NCI-H2227 treated with DMSO at 0.1 percent for 48 hours (cell line): ENCODE measurements at places on chromosomes 12 and 14.

GRCh38 chr14:29773990-29774389 lies 153.7 kb downstream of the PRKD1 start:
- DNase-seq: no peak

DNA sequence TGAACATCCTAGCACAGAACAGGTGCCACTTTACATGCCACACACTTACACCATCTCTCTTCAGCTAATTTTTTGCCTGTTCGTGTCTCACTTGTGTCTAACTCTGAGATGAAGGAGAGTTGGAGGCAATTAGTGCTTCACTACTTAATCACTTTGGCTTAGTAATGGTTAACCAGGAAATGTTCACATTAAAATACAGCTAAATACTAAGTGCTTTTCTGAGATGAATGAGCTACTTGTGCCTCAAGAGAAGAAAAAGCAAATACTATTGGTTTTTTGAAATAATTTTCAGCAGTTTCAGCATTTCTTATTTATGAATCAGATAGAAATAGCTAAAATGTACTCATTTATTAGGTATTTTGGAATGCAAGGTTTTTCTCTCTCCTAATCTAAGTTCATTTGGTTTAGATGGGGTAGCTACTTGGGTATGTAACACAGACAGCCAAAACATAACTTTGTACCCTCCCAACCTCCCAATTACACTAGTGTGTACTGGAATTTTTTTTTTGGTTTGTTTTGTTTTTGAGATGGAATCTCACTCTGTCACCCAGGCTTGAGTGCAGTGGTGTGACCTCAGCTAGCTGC lies 1474.1 kb upstream of the SEL1L start:
- DNase-seq: no peak

GRCh38 chr12:76383988-76384387 lies 35.8 kb upstream of the BBS10 start:
- DNase-seq: no peak

DNA sequence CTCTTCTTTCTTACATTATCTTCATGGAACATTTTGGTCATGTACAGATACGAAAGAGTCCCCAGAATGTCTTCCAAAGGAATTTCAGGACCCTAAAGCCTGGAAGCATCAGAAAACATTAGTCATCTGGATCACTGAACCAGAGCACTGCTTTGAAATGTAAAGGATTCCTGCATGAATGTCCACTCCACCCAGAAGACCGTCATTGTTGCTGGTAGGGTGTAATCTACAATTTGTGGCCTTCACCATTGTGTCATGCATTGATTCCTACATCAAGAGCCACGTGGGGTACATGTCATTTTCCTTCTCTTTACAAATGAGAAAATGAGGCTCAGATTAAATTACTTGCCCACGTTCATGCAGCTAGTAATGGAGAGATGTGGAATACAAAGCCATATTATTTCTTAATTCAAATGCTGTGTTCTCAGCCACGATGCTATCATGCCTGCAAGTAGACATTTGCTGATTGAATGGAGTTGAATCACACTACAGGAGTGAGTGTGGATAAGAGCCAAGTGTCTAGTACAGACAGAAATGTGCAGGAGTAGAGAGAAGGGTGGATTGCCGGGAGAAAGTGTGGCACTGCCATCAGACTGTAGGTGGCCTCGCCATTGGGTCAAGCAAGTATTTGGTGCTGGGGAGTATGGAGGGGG lies 231.2 kb downstream of the C12orf75 start:
- DNase-seq: peak; percentile 2

DNA sequence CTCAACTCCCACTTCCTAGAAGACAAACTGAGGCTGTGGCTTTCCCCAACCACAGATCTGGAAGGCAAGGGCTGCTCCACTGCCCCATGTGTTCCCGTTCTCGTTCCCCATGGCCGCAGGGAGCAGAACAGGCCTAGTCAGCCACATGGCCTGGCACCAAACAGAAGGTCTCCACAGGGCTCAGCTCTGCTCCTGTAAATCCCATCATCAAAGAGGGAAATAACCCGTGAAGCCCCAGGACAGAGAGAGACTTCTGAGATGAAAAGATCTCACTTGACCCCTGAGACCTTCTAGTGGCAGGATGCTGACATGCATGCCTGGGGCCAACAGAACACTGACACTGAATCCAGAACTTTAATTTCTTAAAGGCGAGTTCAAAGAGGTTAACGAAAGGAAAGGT lies 68.9 kb downstream of the BCL11B start:
- no peak for DNase-seq
